ENCODE measurements at places on chromosomes 3 and 15.

DNA sequence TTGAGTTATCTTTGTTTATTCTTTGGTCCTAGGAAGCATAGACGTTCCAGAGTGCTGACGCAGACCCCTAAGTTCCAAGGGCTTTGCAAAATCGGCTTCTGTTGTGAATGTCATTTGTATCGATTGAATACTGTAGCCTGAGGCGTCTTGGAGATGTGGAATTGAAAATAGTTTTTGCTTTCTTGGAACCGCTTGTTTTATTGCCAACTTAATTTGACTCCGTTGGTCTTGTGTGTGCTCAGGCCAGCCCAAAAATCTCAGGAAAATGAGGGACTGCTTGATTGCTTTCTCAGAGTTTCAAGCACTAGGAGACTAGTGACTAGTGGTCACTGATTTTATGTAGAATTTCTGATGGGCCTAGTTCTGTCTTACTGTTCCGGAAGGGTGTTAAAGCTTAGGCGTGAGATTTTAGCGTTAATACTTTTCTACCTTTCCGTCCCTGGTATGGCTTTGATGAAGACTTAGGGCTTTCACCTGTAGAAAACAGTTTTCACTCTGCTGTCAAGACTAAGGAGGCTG, 263 bp upstream of the UTS2B start:
- no peak for DNase-seq

- DNase-seq, result no peak
Measured at GRCh38 chr15:40949756-40950207, 3.5 kb upstream of the CHAC1 start.

DNA sequence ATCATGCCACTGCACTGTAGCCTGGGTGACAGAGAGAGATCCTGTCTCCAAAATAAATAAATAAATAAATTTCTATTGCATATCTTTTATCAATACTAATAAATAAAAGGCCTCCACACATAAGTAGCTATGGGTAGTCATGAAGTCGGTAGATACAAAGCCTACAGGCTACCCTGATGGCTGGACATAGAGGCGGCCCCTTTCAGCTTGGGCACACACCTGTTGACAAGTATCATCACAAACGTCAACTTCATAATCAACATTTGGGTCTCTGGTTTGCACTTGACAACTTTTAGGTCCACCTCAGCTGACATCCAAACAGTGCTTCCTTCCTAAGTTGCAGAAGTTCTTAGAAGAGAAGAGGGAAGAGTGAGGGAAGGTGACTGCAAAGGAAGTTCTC, 53.4 kb downstream of the ITGA11 start:
- DNase-seq, result no peak

DNA sequence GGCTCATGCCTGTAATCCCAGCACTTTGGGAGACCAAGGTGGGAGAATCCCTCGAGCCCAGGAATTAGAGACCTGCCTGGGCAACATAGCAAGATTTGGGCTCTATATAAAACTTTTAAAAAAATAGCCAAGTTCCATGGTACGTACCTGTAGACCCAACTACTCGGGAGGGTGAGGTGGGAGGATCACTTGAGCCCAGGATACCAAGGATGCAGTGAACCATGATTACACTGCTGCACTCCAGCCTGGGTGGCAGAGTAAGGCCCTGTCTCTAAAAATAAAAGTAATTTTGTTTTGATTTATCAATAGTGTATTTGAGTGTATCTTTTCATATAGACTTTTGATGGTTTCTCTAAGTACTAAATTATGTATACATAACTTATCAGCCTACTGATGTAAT, 63.1 kb downstream of the LSM3 start:
- DNase-seq, result no peak

- DNase-seq, result no peak
Measured at GRCh38 chr15:70066447-70066846, 31.3 kb downstream of the TLE3 start.

- no peak for DNase-seq
Measured at GRCh38 chr15:83106994-83107840, at the start of gene TM6SF1. Gene TM6SF1 (plus strand): TSS chr15:83107645. CDS start chr15:83107681, 36 bp downstream.

DNA sequence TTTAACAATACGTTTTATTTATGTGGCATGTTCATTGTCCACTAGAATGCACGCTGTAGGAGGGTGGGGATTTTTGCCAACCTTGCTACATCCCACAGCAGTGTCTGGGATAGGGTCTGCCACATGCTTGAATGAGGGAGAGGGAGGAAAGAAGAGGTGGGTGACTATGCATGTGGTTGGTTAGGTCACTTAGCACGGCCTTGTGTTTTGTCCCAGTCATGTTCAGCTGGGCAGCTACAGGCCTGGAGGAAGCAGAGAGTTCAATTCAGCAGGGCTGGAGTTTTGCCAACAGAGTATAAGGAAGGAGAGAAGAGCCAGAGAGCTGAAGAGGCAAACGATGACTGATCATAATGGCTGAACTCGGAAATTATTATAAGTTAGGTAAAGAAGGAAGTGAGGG, 268.4 kb upstream of the NSMCE3 start:
- DNase-seq, result no peak

- DNase-seq, result no peak
Measured at GRCh38 chr15:67806536-67806935, 18.8 kb upstream of the SKOR1 start.

DNA sequence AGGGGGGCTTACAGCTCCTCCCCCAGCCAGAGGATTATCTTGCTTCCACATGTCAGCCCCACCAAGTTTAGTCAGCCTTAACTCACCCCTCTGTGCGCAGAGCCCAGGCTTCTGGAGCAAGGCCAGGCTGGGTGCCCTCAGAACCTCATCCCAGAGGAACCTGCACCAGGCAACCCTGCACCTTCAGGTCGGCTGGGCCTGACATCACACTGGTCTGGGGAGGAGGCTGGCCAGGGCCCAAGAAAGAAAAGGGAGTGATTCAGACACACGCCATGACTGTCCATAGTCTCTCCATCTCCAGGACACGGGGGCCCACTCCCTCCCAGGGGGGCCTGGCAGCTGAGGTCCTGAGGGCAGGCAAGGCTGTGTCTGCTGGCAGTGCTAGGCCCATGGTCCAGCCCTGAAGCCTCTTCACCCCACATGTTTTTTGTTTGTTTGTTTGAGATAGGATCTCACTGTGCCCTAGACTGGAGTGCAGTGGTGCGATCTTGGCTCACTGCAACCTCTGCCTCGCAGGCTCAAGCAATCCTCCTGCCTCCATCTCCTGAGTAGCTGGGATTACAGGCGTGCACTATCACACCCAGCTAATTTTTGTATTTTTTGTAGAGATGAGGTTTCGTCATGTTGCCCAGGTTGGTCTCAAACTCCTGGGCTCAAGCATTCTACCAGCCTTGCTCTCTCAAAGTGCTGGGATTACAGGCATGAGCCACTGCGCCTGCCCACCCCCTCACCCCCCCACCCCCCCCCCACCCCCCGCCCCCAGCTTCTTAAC, 11.1 kb downstream of the TNK2 start:
- DNase-seq, result no peak

Measured in T-helper 22 cell (primary cell).